ENCODE measurements at places on chromosomes 3 and 15.

GRCh38 chr15:39835550-39835949, 52.9 kb upstream of the FSIP1 start:
- DNase-seq = no peak

DNA sequence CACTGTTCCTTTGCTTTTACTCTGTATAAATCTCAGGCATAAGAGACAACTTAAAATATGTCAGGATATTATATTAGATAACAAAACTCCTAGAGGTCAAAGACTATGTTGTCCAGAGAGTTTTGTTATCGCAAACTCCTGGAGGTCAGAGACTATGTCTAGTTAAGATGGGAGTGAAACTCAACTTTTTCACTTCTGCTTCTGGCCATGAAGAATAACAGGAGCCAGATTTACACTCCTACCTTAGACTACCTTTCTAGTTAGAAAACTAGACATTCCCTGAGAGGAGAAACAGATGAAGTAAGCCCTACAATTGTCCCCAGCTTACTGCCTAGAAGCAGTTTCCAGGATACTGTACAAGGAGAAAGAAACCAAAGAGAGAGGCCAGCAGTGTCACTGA, 255.4 kb upstream of the UBE2E1 start:
- no peak for DNase-seq

- no peak for DNase-seq
Measured at GRCh38 chr3:19103510-19103909, 44.8 kb upstream of the KCNH8 start.

GRCh38 chr3:33597257-33597689, 120.8 kb downstream of the CLASP2 start:
- DNase-seq = no peak

DNA sequence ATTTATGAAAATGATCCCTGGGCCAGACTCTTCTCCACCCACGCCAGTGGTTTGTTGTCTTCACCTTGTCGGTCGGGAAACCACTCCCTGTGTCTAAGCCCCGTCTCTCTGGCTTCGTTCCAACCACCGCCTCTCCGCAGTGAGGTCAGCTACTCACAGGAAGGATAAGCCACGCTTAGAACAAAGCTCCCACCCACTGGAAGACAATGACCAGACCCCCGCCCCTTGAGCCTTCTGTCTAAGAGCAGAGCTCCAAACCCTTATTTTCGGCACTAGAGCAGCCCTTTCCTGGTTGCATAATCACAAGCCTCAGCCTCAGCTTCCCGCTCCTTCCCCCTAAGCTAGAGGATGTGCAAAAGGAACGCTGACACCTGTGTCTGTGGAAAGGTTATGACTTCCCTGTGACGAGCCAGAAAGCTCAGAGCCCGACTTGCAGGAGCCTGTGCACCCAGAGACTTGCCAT, 114.9 kb upstream of the MEF2A start:
- no peak for DNase-seq

- no peak for DNase-seq
Measured at GRCh38 chr3:59510576-59510975, 460.8 kb upstream of the CFAP20DC start.

DNA sequence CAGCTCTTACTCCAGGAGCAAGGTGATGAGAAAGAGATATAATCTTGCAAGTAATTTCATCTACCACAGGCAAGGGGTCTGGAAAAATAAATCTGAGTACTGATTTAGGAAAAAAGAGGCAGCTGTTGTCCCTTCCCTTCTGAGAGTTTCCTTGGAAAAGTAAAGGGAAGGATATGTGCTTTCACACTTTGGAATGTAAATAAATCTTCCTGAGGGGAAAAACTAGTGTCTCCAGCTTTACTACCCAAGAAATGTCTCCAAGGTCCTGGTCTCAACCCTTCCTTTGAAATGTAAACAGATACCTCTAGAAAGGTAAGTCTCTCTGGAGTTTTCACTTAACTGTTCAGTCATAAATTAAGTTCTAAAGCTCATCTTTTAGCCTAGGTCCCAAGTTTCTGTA, 102.6 kb downstream of the DPH6 start:
- DNase-seq = no peak

- no peak for DNase-seq
Measured at GRCh38 chr3:181075098-181075497, 85.6 kb upstream of the DNAJC19 start.

- DNase-seq = no peak
Measured at GRCh38 chr15:101029971-101030661, 111.0 kb downstream of the LRRK1 start.

GRCh38 chr3:130480736-130481135, 36.2 kb upstream of the COL6A6 start:
- no peak for DNase-seq

GRCh38 chr3:99863588-99863987, 45.9 kb downstream of the CMSS1 start:
- DNase-seq = no peak

DNA sequence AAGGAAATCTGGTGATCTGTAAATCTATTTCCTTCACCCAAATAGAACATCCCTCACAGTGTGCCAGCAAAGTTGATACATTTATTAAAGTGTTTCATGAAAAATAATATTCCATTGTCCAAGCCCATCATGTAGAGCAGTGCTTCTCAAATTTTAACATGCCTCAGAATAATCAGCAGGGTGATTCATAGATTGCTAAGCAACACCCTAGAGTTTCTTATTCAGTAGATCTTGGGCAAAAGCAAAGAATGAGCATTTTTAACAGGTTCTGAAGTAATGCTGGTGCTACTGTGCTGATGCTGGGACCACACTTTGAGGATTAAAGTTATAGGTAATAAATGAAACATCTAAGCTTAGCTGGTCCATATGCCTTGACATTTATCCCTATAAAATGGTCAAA, 210.5 kb downstream of the ZIC4 start:
- DNase-seq = no peak

GRCh38 chr3:130686833-130687232, 59.8 kb downstream of the PIK3R4 start:
- DNase-seq = no peak

- DNase-seq = no peak
Measured at GRCh38 chr15:73075160-73075859, 23.0 kb downstream of the NEO1 start.

- no peak for DNase-seq
Measured at GRCh38 chr3:189289251-189289650, 117.5 kb downstream of the TPRG1 start.

GRCh38 chr3:170420307-170420821, 1.7 kb downstream of the CLDN11 start:
- peak; percentile 47 for DNase-seq

DNA sequence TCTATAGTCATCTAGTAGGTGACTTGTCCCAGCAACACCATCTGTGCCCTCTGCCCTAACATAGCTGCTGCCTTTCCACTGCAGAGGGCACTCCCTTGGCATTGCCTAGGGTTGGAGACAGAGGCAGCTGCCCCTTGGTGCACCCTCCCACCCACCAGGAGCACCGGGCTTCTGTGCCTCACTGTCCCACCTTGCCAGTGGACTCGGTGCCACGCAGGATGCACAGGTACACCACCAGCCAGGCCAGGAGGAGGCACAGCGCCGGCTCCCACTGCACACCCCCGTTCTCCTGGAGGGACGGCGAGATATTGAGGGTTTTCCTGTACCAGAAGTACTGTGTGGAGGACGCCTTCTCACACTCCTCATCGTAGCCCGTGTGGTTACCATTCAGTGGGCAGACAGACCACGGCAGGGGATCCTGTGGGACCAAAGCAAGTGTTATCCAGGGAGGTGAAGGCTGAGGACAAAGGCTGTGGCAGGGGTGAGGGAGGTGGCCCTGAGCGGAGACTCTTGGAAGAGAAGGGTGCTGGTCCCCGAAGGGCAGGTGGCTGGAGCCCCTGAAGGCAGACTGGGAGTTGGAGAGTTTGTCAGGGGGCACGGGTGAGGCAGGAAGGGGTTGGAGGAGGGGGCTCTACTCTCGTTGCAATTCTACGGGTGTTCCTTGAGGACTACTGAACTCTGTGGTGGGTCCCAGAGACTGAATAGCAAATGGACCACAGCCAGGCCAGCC, 20.6 kb downstream of the SLC6A20 start:
- DNase-seq = no peak

GRCh38 chr3:129045675-129046036, 14.9 kb upstream of the GP9 start:
- peak; percentile 55 for DNase-seq

GRCh38 chr3:163809540-163809993, 1268.7 kb downstream of the SI start:
- no peak for DNase-seq

DNA sequence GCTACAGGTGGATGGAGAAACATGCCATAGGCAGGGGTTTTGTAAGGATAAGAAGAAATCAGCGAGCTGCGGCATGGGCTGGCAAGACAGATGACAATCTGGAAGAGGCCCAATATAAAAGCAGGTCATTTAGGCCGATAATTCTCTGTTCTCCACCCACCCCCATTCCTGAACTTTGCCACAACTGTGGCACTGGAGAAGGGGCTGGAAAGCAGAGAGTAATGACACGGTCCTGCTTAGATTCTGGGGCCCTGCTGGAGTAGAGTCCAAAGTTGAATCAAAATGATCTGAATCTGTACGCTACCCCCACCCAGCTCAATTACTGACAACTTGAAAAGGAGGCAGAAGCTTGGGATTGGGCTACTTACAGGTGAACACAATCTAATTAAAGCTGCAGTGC, 18.4 kb upstream of the BUB1B start:
- no peak for DNase-seq

DNA sequence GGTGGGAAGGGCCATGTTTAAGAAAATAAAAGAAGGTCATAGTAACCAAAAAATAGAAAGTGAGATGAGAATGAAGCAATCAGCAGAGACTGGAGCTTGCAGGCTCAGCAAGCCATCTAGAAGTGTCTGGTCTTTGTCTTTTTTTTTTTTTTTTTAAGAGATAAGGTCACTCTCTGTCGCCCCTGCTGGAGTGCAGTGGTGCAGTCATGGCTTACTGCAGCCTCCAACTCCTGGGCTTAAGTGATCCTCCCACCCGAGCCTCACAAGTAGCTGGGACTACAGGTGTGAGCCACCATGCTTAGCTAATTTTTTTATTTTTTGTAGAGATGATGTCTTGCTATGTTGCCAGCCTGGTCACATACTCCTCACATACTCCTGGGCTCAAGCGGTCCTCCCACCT, 36.2 kb downstream of the GXYLT2 start:
- no peak for DNase-seq
